NCI-H1092 (cell line): ENCODE measurements at places on chromosomes 5 and 9.

- no peak for DNase-seq
These were observed 553.1 kb downstream of the LRRC70 start for GRCh38 chr5:63131626-63132285.

DNA sequence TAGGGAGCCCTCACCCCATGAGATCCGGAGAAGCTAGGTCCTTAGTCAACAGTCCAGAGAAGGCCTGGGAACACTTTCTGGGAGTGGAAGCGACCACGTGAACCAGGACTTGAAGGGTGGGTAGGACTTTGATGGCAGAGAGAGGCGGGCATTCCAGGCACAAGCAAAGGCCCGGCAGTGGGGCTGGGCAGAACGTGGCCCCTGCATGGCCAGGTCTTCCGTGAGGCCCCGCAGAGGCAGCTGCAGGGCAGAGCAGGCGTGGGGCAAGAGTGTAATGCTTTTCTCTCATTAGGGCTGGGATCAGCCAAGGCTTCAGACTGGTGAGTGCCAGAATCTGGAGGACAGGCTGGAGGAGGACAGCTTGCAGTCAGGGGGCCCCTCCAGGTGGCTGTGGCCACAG, 184.1 kb downstream of the PAX5 start:
- DNase-seq = no peak

DNA sequence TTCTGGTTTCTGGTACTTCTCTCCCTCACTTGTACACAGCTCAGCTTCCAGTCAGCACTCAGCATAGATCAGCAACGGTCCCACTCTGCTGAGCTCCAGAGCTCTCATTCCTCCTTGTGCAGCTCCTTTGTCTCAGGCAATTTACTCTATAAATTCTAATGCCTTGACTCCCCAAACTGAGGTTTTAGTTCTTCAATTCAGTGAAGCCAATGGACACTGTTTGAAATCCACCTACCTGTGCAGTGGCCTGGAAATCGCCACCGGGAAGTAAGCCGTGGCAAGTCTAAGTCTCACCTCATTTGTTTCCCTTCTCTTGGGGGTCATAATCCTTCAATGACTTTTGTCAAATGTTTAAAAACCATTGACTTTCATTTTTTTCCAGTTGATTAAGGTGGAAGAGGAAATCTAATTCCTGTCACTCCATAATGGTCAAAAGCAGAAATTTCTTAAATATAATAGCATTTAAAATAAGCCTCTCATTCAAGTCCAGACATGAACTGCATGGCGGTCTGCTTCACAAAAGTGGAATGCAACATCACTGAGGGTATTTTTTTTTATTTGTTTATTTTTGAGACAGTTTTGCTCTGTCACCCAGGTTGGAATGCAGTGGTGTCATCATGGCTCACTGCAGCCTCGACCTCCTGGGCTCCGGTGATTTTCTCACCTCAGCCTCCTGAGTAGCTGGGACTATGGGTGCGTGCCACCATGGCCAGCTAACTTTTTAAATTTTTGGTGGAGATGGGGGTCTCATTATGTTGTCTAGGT, 79.6 kb downstream of the C7 start:
- no peak for DNase-seq

- no peak for DNase-seq
These were observed 488.6 kb upstream of the WWC1 start for GRCh38 chr5:167802755-167803431.

DNA sequence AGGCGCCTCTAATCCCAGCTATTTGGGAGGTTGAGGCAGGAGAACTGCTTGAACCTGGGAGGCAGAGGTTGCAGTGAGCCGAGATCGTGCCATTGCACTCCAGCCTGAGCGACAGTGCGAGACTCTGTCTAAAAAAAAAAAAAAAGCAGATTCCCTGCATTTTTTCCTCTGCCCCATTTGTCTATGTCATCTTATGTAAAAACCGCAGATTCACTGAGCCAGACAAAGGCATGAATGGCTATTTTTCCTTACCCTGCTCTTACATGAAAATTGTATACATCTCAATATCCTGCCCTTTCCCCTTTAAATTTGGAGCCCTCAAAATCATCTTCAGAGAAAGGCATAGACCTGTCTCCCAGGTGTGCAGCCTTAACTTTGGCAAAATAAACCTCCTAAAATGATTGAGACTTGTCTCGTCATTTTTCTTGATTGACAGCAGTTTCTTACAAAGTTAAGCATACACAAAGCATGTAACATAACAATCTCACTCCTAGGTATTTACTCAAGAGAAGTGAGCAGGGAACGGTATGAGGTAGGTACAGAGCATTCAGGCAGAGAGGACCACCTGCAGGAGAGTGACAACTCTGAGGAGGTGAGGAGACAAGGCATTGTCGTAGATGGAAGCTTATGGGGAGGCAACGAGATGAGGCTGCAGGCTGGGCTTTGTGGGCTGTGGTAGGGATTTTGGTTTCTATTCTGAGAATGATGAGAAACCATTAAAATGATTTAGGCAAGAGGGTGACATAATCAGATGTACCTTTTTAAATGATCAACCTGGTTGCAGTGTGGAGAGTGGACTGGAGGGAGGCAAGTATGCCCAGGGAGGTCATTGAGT, 65.7 kb upstream of the IL6ST start:
- DNase-seq = no peak

DNA sequence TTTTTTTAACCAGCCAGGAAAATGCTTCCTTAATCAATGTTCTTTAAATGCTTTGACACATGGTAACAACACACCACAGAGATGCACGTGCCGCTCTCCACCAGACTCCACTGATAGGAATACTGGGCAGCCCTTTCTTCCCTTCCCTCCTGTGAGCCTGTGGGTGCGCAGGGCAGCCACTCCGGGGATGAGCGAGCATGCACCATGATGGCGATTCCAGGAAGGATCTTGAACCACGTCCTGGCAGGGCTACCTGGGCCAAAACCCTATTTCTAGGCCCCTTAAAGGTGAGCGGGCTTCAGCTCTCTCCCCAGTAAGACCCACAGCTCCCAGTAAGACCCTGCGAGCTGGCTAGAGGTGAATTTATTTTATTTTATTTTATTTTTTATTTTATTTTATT, 128.2 kb downstream of the MVB12B start:
- DNase-seq = no peak

DNA sequence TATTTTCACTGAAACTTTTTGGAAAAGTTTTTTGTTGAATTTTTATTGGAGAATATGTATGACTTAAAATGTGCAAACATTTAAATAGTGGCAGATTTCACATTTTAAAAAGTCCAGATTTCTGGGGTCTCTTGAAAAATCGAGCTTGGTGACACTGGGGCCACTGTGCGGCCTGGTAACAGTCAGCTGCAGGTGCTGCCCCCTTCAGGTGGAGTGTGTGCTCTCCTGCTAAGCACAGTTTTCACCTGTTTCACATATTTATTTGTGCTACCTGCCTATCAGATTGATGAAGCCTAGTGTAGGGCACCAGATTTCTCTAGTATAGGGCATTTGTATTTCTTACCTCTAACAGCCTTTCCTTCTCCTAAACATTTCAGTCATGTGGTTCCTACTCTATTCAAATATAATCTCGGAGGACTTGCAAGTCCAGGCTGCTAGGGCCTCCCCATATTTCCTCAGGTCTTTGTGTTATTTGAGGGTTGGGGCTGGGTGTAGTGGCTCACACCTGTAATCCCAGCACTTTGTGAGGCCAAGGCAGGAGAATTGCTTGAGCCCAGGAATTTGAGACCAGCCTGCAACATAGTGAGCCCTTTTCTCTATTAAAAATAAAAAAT, 95.8 kb upstream of the KLF9 start:
- DNase-seq = peak; percentile 3

DNA sequence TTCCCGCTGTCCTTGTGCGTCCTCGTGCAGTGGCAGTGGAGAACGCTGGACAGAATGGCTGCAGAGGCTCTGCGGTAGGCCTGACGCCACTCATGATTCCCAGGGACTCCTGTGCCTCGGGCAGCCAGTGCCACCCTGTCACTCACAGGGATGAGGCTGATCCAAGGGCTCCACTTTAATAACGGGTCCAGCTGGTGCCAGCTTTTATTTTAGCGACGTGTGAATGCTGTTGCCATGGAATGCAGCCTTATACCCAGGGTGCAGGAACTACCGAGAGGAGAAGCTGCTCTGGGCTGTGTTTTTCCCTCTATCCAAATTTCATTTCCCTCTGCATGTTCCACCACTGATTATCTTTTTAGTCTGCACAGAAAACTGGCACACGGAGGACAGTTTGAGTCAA, 15.8 kb upstream of the NTNG2 start:
- no peak for DNase-seq

GRCh38 chr5:167355346-167355745, 936.1 kb upstream of the WWC1 start:
- DNase-seq = no peak

- no peak for DNase-seq
These were observed 82.4 kb upstream of the TAS2R1 start for GRCh38 chr5:9712506-9712905.

DNA sequence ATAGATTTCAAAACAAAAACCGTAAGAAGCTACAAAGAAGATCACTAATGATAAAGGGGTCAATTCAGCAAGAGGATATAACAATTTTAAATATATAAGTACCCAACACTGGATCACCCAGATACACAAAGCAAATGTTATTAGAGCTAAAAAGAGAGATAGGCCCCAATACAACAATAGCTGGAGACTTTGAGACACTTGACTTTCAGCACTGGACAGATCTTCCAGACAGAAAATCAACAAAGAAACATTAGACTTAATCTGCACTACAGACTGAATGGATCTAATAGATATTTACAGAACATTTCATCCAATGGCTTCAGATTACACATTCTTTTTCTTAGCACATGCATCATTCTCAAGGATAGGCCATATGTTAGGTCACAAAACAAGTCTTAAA, 46.3 kb upstream of the TAF1L start:
- no peak for DNase-seq

- no peak for DNase-seq
These were observed 12.0 kb downstream of the RAD1 start for GRCh38 chr5:34903260-34903659.

- no peak for DNase-seq
These were observed 282.5 kb downstream of the ICE1 start for GRCh38 chr5:5705010-5705409.

DNA sequence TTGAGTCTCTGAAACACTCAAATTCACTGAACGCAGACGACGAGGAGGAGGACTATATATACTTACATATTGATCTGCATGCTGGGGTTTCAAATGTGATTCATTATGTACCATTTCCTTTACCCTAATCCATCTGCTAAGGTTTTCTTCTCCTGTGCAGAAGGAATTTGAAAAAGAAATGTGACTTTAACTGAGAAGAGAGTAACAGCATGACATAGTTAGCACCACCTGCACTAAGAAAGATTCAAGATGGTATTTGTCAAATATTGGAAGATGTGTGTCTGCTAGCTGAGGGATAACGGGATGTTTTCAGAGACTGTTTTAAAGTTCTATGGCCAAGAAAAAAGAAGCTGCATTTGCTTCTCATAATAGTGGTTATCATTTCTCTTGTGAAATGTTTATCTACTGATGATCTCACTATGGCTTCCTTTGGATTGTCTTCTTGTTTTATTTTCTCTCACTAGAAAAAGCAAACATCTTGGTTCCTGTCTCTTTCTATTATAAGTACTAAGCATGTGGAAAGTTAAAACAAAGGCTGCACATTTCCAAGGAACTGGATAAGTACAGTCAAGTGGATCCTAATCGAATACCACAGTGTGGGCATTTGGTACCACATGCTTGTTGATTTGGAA, 89.8 kb upstream of the TLE4 start:
- DNase-seq = no peak

DNA sequence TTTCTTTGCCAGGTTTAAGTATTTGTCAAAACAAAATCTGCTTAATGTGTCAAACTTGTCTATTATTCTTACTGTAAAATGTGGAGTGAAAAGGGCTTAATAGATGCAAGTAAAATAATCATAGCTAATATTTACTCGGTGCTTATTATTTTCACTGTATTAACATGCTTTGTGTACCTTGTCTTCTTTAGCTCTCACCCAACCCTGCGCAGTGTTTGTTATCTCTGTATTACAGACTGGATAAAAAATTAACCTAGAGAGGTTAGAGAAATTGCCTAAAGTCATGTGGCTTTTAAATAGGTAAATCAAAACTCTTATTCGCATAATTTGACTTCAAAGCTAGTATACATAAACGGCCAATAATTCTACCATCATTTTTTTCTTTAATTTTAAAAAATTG, 1864.8 kb downstream of the MAT2B start:
- DNase-seq = no peak

- no peak for DNase-seq
These were observed 49.6 kb upstream of the LMX1B start for GRCh38 chr9:126564128-126564527.

GRCh38 chr9:87237336-87237735, 260.3 kb upstream of the DAPK1 start:
- DNase-seq = no peak

- DNase-seq = no peak
These were observed 33.2 kb downstream of the PTGR1 start for GRCh38 chr9:111566234-111566633.

DNA sequence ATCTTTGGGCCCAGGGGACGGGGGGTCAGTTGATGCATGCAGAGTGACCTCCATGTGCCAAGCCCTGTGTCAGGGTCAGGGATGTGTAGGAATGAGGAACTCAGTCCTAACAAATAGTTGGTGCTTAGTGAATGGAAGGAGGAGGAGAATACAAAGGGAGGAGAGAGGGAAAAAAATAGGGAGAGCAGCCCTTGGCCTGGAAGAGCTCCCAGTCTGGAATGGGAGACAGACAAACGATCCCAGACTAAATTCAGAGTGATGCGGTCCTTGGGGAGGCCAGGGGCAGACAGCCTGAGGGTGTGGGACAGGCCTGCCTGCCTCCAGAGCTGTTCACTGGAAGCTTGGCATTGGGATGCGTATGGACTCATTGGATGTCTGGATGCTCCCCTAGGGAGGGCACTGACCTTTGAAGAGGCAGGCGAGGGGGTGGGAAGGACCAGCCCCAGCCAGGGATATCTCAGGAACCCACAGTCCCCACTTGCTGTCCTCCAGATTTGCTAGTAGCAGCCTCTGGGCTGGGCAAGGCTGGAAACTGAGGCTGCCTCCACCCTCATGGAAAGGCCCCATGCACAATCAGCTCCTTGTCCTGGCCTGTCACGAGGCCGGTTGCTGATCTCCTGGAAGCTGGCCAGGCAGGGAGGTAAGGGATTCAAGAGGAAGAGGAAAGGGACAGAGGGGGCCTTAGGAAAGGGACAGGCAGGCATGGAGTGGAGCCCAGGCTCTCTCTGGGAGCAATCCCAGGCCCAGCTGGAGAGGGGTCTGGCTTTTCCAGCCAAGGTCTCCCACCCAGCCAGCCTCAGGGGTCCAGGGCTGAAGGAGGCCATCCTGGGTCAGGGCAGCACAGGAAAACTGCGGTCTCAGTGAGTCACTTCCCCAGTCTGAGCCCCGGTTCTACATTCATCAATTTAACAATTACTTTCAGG, 69.0 kb upstream of the GGTA1 start:
- no peak for DNase-seq

GRCh38 chr5:51651889-51652288, 268.6 kb downstream of the ISL1 start:
- no peak for DNase-seq

- DNase-seq = no peak
These were observed 5.1 kb upstream of the POU5F2 start for GRCh38 chr5:93746406-93747056.
